Testis (tissue), 5 donors: ENCODE measurements at places on chromosomes 4 and X. TPM values are rescaled to one million over a fixed set of nuclear protein-coding genes. Genes with fewer than 3 reads are reported as not detected.

GRCh38 chr4:66059556-66059955 lies 389.3 kb upstream of the EPHA5 start:
- DNase-seq, result no peak
- H3K36me3 ChIP-seq, result no peaks in the 10 kb centered on the region
- H3K27me3 ChIP-seq, result no peaks in the 10 kb centered on the region
- H3K4me1 ChIP-seq, result no peaks in the 10 kb centered on the region
- no peak overlapping the region for H3K27ac ChIP-seq

GRCh38 chr4:118076958-118077766 lies 42.9 kb downstream of the NDST3 start:
- no peak overlapping the region for H3K27ac ChIP-seq
- no peaks in the 10 kb centered on the region for H3K4me1 ChIP-seq
- no peak overlapping the region for H3K4me3 ChIP-seq
- DNase-seq, result peak; percentile 40

DNA sequence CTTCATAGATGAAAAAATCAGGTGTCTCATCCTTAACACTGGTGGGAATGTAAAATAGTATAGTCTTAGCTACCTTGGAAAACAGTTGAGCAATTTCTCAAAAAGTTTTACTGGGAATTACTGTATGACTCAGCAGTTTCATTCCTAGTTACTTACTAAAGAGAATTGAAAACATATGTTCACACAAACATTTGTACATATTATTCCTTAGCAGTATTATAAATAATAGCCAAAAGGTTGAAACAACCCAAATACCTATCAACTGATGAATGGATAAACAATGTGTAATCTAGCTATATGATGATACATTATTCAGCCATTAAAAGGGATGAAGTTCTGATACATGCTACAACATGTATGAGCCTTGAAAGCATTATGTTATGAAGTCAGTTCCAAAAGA lies 41.7 kb downstream of the RBM46 start:
- H3K4me1 ChIP-seq, result no peaks in the 10 kb centered on the region
- no peaks in the 10 kb centered on the region for H3K36me3 ChIP-seq
- no peak for DNase-seq

GRCh38 chr4:7173841-7174449 lies 18.4 kb upstream of the SORCS2 start:
- DNase-seq, result no peak
- no peak overlapping the region for H3K27ac ChIP-seq
- H3K4me3 ChIP-seq, result no peak overlapping the region
- no peaks in the 10 kb centered on the region for H3K36me3 ChIP-seq

GRCh38 chr4:10688846-10689245 lies 4.3 kb upstream of the CLNK start:
- no peaks in the 10 kb centered on the region for H3K36me3 ChIP-seq
- H3K4me1 ChIP-seq, result peaks cover 10% of the 10 kb centered on the region
- H3K4me3 ChIP-seq, result no peak overlapping the region
- H3K27ac ChIP-seq, result no peak overlapping the region

- peak overlapping the region; percentile 81 for H3K27ac ChIP-seq
- H3K4me3 ChIP-seq, result peak overlapping the region; percentile 61
- no peaks in the 10 kb centered on the region for H3K27me3 ChIP-seq
- no peaks in the 10 kb centered on the region for H3K36me3 ChIP-seq
Observed at GRCh38 chr4:86452924-86453531, 93.2 kb upstream of the MAPK10 start.

GRCh38 chr4:169279108-169279507 lies 8.4 kb upstream of the SH3RF1 start:
- H3K36me3 ChIP-seq, result no peaks in the 10 kb centered on the region
- no peak for DNase-seq

DNA sequence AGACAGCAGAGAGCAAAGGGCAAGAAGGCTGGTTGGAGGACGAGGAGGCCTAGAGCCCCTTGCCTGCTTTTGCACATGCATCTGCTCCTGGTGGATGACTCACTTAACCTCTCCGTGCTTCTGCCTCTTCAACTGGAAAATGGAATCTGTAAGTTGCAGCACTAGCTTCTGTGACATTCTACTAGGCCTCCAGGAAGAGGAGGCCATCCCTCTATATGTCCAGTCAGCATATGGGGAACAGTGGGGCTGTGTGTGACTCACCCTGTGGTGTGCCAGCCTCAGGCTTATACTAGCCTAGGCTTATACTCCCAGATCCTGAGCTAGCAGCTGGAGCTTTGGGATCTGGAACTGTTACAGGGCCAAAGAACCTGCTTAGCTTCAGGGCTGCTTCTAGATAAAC lies 36.0 kb downstream of the RTL9 start:
- no peak for DNase-seq
- no peak overlapping the region for H3K4me3 ChIP-seq
- H3K27me3 ChIP-seq, result no peaks in the 10 kb centered on the region

- no peak overlapping the region for H3K27ac ChIP-seq
- H3K4me1 ChIP-seq, result peaks cover 3% of the 10 kb centered on the region
- no peak for DNase-seq
- no peak overlapping the region for H3K4me3 ChIP-seq
Observed at GRCh38 chr4:6563935-6564645, 10.9 kb upstream of the MAN2B2 start.

- H3K27ac ChIP-seq, result no peak overlapping the region
- H3K4me1 ChIP-seq, result no peaks in the 10 kb centered on the region
- DNase-seq, result peak; percentile 21
- no peak overlapping the region for H3K4me3 ChIP-seq
- no peaks in the 10 kb centered on the region for H3K36me3 ChIP-seq
- no peaks in the 10 kb centered on the region for H3K27me3 ChIP-seq
Observed at GRCh38 chr4:24915121-24915922, 2.5 kb upstream of the CCDC149 start.

DNA sequence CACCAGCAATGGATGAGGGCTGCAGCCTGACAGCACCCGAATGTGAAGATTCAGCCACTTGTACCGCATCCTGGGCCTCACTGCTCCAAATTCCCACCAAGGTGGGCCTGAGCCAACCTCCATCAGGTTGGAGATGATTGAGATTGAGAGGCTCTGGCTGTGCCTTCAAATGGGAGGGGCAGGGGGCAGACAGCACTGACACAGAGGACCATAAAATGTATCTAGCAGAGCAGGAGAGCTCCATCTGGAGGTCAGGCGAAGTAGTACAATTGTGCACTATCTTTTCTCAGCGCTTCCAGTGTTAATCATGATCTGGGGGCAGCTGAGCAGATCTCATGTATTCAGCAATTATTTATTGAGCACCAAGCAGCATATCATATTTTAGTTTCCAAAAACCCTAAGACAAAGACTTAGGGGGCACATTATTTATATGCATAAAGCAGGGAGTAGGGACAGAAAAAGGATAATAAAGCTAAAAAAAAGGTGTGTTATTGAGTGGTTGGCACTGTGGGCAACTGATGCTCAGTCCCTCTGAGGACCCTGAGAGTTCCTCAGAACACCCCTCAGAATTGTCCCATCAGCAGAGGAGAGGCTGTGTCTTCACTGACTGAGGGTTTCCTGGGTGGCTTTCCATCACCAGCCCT lies 31.6 kb upstream of the C1QTNF7 start:
- DNase-seq, result peak; percentile 70
- no peak overlapping the region for H3K27ac ChIP-seq
- H3K4me1 ChIP-seq, result no peaks in the 10 kb centered on the region
- no peaks in the 10 kb centered on the region for H3K36me3 ChIP-seq

- no peak overlapping the region for H3K4me3 ChIP-seq
- no peak overlapping the region for H3K27ac ChIP-seq
- no peaks in the 10 kb centered on the region for H3K27me3 ChIP-seq
- no peak for DNase-seq
Observed at GRCh38 chr4:175066923-175067627, 148.9 kb downstream of the ADAM29 start.

DNA sequence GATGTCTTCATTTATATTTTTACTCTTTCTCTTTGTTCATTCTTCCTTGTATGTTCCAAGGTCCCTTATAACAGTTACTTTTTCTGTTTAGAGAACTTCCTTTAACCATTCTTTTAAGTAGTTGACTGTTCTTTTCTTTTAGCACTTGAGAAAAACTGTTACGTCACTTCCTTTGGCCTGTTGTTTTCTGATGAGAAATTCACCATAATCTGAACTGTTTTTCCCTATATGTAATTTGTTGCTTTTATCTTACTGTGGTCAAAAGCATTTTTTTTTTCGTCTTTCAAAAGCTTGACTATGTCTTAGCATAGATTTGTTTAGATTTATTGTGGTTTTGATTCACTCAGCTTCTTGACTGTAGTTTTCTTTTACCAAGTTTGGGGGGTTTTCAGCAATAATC lies 1660.3 kb upstream of the PCDH10 start:
- DNase-seq, result no peak
- H3K27me3 ChIP-seq, result no peaks in the 10 kb centered on the region
- no peaks in the 10 kb centered on the region for H3K36me3 ChIP-seq
- H3K27ac ChIP-seq, result no peak overlapping the region

DNA sequence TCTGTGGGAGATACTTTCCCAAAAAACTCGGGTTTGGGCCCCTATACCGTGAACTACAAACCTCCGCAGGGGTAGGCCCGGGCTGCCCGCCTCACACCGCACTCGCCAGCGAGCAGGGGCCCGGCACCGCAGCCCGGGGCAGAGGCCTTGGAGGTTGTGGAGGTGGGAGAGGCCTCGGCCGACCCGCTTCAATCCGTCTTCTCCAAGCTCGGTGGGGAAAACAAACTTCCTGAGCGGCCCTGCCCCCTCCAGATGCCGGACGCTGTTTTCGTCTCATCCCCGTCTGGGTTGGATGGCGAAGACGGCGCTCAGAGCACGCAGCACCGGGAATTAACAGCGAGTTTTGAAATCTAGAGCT lies 442 bp upstream of the MCUB start:
- H3K4me1 ChIP-seq, result no peaks in the 10 kb centered on the region
- peak overlapping the region; percentile 68 for H3K4me3 ChIP-seq
- no peaks in the 10 kb centered on the region for H3K36me3 ChIP-seq

DNA sequence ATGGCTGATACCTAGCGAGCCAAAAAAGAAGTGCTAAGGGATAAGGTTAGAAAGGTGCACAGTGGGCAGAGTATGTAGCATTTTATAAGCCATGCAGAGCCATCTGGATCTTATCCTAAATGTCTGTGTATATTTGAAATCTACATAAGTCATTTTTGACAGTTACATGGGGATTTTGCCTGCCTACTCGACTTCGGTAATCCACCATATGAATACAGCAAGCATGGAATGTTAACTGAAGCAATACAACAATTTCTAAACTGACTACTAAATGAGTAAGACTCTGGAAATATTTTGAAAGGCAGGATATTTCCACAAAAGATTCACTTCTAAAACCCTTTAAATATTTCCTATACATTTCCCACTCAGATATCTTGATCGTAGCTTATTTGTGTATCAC lies 122.5 kb downstream of the KCNIP4 start:
- H3K27me3 ChIP-seq, result no peaks in the 10 kb centered on the region
- H3K4me1 ChIP-seq, result no peaks in the 10 kb centered on the region
- H3K36me3 ChIP-seq, result no peaks in the 10 kb centered on the region
- no peak for DNase-seq

- no peak overlapping the region for H3K27ac ChIP-seq
- no peaks in the 10 kb centered on the region for H3K36me3 ChIP-seq
- H3K27me3 ChIP-seq, result no peaks in the 10 kb centered on the region
- no peaks in the 10 kb centered on the region for H3K4me1 ChIP-seq
- H3K4me3 ChIP-seq, result no peak overlapping the region
Observed at GRCh38 chrX:37470711-37471110, 100.8 kb upstream of the LANCL3 start.

DNA sequence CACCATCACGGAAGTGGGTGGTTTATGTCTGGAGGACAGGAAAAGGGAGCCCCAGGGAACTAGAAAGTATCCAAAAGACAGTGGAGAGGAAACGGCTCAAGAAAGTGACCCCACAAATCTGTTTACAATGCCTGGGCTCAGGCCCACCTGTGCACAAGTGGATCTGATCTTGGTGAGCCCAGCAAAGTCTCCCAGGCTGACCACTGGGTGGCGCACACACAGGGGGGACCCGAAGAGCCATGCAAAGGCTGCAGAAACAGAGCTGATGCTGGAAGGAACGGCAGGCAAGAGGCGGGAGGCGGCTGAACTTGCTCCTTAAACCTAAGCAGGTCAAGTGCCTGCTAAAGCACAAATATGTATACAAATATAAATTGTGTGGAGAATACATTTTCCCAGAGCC lies 9.6 kb downstream of the HAUS7 start:
- peak; percentile 47 for DNase-seq
- H3K27me3 ChIP-seq, result no peaks in the 10 kb centered on the region
- H3K4me3 ChIP-seq, result no peak overlapping the region
- no peaks in the 10 kb centered on the region for H3K4me1 ChIP-seq
- H3K27ac ChIP-seq, result no peak overlapping the region
- H3K36me3 ChIP-seq, result no peaks in the 10 kb centered on the region

- no peaks in the 10 kb centered on the region for H3K27me3 ChIP-seq
- H3K4me1 ChIP-seq, result no peaks in the 10 kb centered on the region
- H3K4me3 ChIP-seq, result no peak overlapping the region
- no peak overlapping the region for H3K27ac ChIP-seq
Observed at GRCh38 chr4:185966997-185967775, 101.8 kb upstream of the TLR3 start.

DNA sequence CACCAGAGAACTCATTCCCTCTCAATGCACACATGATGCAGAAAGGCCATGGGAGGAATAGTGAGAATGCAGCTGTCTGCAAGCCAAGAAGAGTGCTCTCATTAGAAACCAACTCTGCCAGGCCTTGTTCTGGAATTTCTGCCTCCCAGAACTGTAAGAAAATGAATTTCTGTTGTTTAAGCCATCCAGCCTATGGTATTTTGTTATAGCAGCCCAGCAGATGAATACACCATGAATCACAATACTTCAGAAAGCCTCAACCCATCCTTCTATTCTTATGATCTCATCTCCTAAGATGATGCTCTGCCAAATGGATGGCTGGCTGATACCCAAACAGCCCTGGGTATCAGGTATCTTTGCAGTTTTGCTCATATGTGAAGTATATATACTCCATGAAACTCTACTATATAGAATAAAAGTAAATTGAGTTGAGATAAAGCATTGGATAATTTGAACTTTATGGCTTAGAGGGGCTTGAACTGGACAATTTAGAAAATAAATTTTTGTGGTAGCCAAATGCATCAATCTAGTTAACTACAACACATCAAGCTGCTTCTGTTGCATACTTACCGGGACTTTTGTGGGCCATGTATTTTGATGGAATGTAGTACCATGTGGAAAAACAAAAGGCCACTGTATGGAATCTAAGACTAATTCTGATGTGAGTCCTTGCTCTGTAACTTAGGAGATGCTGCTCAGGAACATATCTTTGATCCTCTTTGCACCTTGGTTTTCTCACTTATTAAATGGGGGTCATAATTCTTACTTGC lies 245.9 kb downstream of the HS3ST1 start:
- no peaks in the 10 kb centered on the region for H3K27me3 ChIP-seq
- H3K27ac ChIP-seq, result no peak overlapping the region
- no peaks in the 10 kb centered on the region for H3K36me3 ChIP-seq
- no peak overlapping the region for H3K4me3 ChIP-seq
- no peak for DNase-seq
- H3K4me1 ChIP-seq, result no peaks in the 10 kb centered on the region

LIMCH1 gene
- 18.6 TPM for total RNA-seq

GDPD2 gene
- not detected for total RNA-seq

TLR1 gene
- total RNA-seq, result 5.5 TPM

CT45A3 gene
- 19.9 TPM for total RNA-seq

COL25A1 gene
- total RNA-seq, result 11.7 TPM

CLDN34 gene
- 1.2 TPM for total RNA-seq

RBM46 gene
- 46.2 TPM for total RNA-seq
